GM13977 (cell line): ENCODE measurements at places on chromosomes 1 and 21.

DNA sequence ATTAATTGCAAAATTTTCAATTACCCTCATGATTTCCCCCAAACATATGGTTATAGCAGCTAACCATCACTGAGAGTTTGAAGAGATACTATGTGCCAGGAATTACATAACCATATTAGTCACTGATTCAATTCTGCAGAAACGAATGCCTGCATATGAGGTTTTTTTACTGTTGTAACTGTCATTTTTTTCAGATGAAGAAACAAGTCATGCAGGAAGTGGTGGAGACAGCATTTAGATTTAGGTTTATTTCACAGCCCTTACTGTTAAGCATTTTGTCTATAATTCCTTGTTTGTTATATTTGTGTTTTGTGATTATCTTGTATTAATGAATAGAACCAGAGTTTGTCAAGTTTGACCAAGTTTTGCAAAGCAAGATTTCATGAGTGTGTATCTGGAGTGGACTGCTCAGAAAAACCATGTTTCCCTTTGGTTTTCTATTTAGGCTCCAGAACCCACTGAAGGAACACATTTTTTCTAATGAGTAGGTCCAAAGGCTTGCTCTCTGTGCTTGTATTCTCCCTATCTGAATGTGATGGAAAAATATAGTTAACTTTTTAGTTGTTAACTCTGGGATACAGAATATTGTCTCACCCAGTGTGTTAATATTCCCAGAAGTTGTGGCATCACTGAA lies 308.5 kb upstream of the ADAMTS5 start:
- DNase-seq, result no peak

DNA sequence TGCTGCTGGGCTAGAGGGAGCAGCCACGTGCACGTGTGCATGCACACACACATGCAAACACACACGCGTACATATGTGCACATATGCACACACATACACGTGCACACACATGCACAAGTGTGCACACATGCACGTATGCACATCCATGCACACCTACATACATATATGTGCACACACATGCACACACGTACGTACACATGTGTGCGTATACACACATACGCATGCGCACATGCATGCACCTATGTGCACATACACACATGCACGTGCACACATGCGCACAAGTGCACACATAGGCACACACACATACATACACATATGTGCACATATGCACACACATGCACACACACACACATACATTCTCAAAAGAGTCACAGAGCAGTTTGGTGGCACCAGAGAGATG lies 85.9 kb upstream of the SLC25A33 start:
- no peak for DNase-seq

GRCh38 chr1:18134324-18135046 lies 26.9 kb downstream of the IGSF21 start:
- no peak for DNase-seq

GRCh38 chr1:199522936-199523335 lies 504.6 kb upstream of the NR5A2 start:
- no peak for DNase-seq
